ENCODE measurements at places on chromosomes 6 and 20. TPM values are rescaled to one million over a fixed set of nuclear protein-coding genes. Genes with fewer than 3 reads are reported as not detected.

- no peak for DNase-seq
Measured at GRCh38 chr6:167985911-167986595, 11.4 kb upstream of the KIF25 start.

- DNase-seq = no peak
Measured at GRCh38 chr6:129866256-129866655, 5.1 kb upstream of the TMEM244 start.

- no peak for DNase-seq
Measured at GRCh38 chr6:51844336-51844735, 243.1 kb downstream of the PKHD1 start.

BMP7 gene
- total RNA-seq = 1.7 TPM

- peak; percentile 70 for DNase-seq
Measured at GRCh38 chr20:57092112-57092899, 174.1 kb downstream of the BMP7 start.

DNA sequence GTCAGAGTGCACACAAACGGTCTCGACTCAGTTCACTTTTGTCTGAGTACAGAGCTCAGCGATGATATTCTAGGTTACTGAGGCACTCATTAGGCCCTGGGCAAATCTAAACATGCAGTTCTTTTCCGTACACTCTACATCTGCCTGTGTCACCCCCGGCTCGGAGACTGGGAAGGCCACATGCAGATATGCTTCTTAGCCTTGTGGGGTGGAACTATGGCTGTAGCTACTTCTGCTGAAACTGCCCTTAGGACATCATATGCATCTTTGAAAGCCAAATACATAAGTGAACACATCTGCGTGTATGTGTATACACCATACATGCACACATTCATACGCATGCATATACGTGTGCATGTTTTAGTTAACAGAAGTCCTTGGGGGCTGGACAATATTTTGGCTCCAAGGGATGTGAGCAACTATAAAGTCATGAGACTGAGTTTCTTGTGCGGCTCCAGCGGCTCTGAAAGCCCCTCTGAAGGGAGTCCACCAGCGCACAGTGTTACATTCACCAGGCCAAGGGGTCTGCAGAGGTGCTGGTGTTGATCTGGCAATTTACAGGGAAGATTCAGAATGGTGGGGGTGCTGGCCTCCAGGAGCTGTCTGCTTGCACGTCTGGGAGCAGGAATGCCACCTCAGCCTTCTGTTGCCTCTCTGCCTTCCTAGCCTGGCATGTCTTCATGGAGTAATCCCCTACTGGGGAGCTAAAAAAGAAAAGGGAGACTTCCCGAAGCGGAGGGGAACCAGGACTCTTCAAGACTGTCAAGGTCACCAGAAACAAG is 31.6 kb downstream of the PSMG4 start:
- DNase-seq = no peak

GRCh38 chr6:90131614-90132423 is 164.8 kb downstream of the BACH2 start:
- peak; percentile 12 for DNase-seq

DNA sequence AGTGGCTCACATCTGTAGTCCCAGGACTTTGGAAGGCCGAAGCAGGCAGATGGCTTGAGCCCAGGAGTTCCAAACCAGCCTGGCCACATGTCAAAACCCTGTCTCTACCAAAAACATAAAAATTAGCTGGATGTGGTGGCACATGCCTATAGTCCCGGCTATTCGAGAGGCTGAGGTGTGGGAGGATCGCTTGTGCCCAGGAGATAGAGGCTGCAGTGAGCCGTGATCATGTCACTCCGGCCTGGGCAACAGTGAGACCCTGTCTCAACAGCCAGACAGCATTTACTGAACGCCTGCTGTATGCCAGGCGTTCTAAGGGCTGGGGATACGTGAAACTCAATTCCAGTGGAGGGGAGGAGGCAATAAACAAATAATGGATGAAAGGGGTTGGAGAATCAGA is 69.9 kb downstream of the ATP9A start:
- no peak for DNase-seq

GRCh38 chr6:37088897-37089296 is 81.1 kb upstream of the PIM1 start:
- no peak for DNase-seq

GRCh38 chr6:126723541-126724170 is 383.7 kb downstream of the CENPW start:
- no peak for DNase-seq

CALHM4 gene
- not detected for total RNA-seq

DNA sequence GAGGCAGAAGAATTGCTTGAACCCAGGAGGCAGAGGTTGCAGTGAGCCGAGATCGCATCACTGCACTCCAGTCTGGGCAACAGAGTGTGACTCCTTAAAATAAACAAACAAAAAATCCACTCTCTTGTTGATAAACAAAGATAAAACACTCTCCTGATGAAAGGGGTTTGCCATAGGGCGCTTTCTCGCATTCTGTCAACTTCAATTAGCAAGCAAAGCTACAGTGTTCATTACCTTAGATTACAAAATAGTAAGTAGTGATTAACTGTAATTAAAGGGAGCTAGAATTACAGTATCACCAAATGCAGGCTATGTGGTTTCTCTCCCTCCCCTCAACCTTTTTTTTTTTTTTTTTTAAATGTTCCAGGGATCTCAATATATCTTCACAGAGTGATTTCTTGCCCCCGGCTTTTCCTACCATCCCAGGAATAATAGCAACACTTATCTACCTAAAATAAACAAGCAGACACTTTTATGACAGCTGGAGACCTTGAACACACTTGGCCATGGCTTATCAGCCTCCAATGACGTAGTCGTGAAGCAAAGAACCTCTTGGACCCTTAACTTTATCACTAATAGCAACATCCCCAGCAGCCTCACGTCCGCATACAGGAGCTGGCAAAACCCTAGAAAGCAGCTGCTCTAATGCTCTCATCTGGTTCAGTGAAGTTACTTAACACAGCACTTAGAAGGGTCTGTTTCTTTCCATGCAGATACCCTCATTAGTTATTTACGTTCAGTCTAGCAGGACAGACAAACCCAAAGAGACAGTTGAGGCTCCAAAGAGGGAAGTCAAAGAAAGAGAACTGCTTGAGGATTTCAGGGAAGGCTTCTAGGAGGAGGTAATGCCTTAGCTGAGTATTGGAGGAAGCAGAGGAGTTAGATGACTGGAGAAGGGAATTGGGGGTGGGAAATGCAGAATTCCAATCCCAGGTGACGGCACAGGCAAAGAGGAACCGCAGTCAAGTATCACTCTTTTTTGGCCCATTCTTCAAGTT is 37.9 kb upstream of the NEDD9 start:
- DNase-seq = no peak

BPI gene
- not detected for total RNA-seq

C6orf141 gene
- total RNA-seq = 4.1 TPM

MAP7 gene
- total RNA-seq = 28.4 TPM

Measured in mucosa of descending colon (tissue), 3 donors.